ENCODE measurements at places on chromosomes 5 and 9.

- DNase-seq, result no peak
Observed at GRCh38 chr9:103410059-103410458, 414.9 kb downstream of the CYLC2 start.

DNA sequence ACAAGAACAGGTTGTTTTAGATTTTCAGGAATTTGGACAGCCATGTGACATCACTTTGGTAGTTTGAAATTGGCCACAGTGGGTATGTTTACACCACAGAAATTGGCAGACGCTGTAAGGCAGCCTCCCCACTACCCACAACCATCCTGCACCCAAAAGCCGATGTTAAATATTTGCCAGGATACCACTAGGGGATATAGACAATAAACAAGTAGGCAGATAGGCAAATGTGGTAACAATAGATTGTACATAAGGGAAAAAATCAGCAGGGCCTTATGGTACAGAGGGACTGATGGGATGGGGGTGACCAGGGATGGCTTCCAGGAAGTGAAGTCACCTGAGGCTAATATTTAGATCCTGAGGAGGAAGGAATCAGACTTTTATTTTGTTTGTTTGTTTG, 31.1 kb upstream of the DUSP1 start:
- no peak for DNase-seq

DNA sequence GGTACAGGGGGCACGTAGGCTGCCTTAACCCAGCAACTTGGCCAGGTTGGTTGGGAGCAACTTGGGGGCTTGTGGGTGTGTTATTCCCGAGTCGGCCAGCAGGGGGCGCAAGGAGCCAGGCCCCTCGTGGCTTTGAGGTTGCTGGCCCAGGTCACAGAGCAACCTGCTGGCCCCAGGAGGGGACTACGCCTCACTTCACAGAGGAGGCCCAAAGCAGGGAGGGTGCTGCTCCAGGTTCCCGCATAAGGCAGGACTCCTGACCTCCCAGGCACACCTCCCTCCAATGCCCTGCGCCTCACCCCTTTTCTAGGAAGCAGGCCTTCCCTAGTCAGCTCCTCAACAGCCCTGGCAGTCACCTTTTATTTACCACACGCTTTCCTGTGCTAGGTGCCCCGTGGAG, 18.1 kb downstream of the KYAT1 start:
- DNase-seq, result peak; percentile 70

DNA sequence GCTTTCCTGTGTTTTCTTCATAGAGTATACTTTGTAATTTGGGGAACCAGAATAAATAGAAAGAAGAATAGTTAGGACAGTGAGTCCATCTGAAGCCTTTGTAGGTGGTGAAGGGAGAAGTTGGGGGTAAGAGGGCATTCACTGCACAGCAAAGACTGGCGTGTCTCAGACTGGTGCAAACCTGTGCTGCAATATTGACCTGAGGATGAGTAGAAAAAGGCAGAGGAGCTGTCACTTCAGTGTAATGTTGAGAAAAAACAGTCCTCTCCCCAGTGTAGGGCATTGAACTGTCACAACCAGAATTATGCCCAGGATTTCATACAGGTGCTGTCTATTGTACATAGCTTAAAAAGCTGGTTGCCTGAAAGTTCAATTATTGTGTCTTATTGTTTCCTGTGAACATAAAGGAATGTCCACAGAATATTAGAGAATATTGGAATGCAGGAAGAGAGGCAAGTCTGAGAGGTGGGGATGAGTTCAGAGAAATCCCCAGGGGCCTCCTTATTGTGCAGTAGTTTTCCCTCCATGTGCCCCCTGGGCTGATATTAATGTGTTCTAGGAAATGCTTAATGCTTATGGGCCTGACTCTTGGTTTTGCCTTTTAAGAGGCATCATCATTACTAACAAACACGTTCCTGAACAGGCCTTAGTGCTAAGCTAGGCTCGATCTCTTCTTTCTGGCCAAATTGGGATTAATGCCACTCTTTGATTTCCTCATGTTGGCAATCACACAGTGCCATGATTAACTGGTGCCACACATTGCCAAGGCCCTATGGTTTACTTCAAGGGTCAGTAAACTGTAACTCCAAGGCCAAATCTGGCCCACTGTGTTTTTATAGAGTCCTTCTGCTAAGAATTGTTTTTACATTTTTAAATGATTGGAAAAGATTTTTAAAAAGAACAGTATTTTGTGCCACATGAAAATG, 34.0 kb downstream of the DAPK1 start:
- no peak for DNase-seq

GRCh38 chr5:54538156-54538555, 20.6 kb downstream of the SNX18 start:
- no peak for DNase-seq

- no peak for DNase-seq
Observed at GRCh38 chr5:155587458-155587857, 573.9 kb downstream of the KIF4B start.

GRCh38 chr9:98022447-98022846, 34.1 kb upstream of the NANS start:
- no peak for DNase-seq

DNA sequence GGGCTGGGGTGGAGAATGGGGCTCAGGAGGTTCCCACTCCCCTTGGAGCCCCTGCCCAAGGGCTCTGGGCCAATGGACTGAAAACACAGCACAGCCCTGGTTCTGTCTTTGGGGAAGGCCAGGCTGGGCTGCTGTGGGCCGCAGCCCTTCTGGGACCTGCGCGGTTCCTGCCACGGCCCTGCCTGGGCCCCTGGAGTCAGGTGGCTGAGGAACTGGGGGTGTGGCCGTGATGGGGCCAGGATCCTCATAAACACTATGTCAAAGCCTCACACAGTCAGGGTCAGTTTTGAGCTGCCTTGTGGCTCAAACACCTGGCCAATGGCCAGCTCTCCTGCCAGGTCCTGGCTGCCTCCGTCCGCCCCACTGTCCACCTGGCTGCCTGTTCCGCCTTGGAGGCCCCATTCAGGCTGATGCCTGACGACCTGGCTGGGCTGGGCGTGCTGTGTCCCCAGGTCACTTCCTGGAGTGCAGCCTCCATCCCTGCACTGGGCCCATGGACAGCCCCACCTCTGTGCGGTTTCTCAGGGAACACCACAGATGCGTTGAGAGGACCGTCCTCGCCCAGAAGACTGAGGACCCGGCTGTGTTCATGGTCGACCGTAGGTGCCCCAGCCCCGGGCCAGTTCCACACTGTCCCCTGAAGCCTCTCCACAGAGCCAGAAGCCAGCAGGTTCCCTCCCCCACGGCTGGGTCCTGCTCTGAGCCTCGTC, 27.5 kb downstream of the PAEP start:
- DNase-seq, result no peak

- DNase-seq, result no peak
Observed at GRCh38 chr5:41176952-41177351, 36.4 kb downstream of the C6 start.

GRCh38 chr9:131271506-131271931, 4.8 kb downstream of the FAM78A start:
- no peak for DNase-seq

GRCh38 chr9:131734781-131735180, 5.1 kb downstream of the RAPGEF1 start:
- DNase-seq, result no peak

- DNase-seq, result no peak
Observed at GRCh38 chr9:96169484-96169883, 132.5 kb downstream of the HSD17B3 start.

- no peak for DNase-seq
Observed at GRCh38 chr9:133129001-133129795, 8.2 kb upstream of the RALGDS start.

GRCh38 chr5:5671823-5672222, 249.3 kb downstream of the ICE1 start:
- DNase-seq, result no peak

GRCh38 chr9:130444565-130445221, at the start of gene ASS1:
TSS of gene ASS1 (plus strand) at chr9:130444961. CDS start at chr9:130452229, 7,268 bp downstream.
- peak; percentile 35 for DNase-seq

- peak; percentile 1 for DNase-seq
Observed at GRCh38 chr5:155004138-155004744, 9.3 kb upstream of the KIF4B start.

- DNase-seq, result no peak
Observed at GRCh38 chr5:169706758-169707450, 69.8 kb downstream of the DOCK2 start.

DNA sequence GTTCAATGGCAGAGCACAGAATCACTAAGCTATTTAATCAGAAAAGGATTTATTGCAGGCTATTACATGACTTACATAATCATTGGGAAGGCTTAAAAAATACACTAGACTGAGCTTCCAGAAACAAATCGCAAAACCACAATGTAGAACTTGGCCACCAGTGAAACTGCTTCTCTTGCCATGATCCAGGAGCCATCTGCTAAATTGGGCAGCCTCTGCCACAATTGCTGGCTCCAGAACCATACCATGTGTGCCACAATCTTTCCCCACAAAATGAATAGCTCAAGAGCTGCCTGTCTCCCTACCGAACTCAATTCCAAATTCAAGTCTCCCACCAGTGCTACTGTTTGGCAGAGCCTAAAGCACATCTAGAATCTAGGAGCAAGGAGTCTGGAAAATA, 9.8 kb upstream of the ERAP1 start:
- DNase-seq, result no peak

DNA sequence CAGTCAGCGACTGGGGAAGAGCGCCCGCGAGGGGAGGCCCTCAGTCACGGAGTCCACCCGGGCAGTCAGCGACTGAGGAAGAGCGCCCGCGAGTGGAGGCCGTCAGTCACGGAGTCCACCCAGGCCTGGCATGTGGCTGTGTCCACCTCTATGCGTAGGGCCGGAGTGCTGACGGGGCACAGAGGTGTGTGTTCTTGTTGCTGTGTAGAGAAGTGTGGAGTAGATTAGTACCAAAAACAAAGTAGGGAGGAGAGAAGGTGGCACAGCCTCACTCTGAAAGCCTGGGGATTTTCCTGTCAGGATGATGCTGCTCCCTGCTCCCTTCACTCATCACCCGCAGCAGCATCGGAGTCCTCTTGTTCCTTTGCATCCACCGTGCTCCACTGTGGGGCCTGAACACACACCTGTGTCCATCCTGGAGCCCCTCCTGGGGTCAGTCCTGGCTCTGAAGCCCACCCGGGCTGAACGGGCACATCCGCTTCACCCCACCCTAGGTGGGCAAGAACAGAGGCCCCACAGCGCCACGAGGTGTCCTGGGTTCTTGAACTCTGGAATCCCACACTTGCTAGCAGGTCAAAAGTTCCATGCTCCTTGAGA, 37.9 kb downstream of the AHRR start:
- no peak for DNase-seq

DNA sequence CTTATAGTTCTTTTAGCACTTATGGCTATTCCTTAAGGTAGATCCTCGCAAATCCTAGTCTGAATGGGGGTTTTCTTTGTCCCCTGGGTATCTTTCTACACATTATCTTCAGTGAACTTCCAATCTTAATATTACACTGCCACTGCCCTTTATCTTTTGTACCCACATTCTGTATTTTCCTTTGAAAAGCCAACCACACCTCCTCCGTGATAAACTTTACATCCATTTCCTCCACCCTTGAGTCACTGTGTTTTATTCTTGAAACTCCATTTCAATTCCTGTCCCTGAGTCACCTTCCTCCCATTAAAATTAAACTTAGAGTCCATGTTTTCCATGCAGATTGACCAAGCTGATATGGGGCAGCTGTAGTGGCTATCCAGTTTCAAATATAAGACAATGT, 43.2 kb upstream of the RICTOR start:
- DNase-seq, result no peak

DNA sequence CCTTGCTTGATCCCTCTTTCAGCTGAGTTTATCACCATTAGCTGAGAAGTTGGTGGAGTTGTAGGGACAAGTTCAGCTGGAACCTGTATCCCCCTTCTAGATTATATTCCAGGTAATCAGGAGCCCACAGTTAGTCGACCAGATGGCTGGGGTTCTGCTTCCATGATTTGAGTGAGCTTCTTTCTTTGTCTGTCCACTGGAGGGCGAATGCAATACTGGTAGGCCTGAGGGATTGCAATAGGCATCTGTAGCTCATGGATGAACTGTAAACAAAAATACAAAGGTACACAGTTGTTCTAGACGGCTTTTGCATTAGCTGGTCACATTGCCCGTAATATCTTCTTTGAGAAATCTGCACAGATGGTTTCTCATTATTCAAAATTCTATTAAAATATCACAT, 88.9 kb downstream of the PCSK5 start:
- DNase-seq, result no peak

- no peak for DNase-seq
Observed at GRCh38 chr9:90014421-90014820, 409.6 kb downstream of the GADD45G start.

GRCh38 chr5:76388236-76388635, 14.8 kb upstream of the IQGAP2 start:
- DNase-seq, result no peak

DNA sequence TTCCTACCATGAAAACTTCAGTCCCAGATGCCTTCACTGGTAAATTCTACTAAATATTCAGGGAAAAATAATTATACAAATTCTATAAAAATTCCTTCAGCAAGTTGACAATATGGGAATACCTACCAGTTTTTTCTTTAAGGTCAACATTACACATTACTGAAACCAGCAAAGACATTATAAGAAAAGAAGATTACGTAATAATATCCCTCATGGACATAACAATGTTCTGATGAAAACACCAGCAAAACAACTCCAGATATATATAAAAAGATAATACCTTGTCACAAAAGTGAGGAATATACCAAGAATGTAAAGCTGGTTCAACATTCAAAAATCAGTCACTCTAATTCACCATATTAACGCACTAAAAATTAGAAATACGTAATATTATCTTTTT, 507.9 kb downstream of the DMRTA1 start:
- DNase-seq, result no peak

- DNase-seq, result no peak
Observed at GRCh38 chr5:137792303-137792702, 38.1 kb upstream of the HNRNPA0 start.

- no peak for DNase-seq
Observed at GRCh38 chr9:131082774-131083512, 13.4 kb upstream of the AIF1L start.

- no peak for DNase-seq
Observed at GRCh38 chr9:131707733-131708157, 32.1 kb downstream of the RAPGEF1 start.

DNA sequence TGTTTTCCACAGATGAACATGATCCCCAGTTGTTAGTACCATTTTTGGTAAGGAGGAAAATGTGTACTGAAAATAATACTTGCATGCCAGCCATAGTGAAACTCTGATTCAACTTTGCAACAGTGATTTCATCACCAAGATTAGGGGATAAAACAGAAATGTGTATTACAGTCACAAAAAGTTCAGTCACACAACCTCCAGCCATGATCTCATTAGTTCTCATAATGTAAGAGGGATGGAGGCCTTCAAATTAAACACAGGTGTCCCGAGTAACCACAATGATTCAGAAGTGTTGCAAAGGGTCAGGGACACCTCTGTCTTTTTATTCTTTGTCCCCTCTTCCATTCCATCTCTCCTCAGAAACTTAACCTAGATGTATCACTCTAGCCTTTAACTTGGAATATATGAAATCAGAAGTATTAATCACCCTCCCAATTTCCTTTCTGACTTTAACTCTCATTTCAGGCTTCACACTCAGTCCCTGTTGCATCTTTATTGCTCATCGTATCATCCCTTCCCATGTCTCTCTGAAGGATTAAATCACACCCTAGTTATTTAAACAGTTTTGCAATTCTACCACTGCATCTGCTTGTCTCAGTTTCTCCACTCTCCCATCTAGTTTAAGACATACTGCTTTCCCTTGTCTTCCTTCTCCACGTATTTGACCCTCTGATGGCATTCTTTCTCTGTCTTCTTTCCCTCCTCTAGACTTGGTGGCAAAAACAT, 291.2 kb downstream of the ADAMTS6 start:
- DNase-seq, result no peak
